ENCODE measurements at places on chromosomes 4 and X. TPM values are rescaled to one million over a fixed set of nuclear protein-coding genes. Genes with fewer than 3 reads are reported as not detected.
A peak's percentile ranks its signal among the peaks of the same experiment; 100 is the strongest.

GRCh38 chrX:94751611-94752010 is 1077.6 kb downstream of the FAM133A start:
- H3K27me3 ChIP-seq: no peaks in the 10 kb centered on the region
- no peak overlapping the region for H3K4me3 ChIP-seq
- H3K4me1 ChIP-seq: no peaks in the 10 kb centered on the region
- no peak overlapping the region for H3K27ac ChIP-seq
- no peak for DNase-seq

DNA sequence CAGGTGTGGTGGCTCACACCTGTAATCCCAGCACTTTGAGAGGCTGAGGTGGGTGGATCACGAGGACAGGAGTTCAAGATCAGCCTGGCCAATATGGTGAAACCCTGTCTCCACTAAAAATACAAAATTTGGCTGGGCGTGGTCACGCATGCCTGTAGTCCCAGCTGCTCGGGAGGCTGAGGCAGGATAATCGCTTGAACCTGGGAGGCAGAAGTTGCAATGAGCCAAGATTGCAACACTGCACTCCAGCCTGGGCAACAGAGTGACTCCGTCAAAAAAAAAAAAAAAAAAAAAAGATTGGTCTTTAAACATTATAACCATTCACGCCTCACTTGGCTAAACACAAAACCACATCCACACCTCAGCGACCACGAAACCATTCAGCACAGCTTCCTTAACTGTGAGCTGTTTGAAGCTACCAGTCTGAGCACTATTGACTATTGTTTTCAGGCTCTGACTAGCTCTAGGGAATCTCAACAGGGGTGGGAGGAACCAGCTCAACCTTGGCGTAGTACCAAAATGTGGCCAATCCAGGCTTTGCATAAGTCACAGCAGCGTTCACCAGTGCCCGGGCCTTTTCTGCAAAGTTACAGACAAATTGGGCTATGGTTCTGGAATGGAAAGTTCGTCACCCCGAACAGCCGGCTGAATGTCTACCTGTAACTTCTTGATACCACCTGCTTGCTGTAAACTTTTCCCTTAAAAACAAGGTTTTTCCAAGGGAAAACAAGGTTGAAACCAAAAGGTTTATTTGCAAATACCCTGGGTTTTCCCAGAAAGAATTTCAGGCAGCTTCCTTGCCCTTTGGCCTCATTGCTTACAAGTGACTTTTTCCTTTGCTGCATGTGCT is 73.6 kb upstream of the DHX15 start:
- H3K4me1 ChIP-seq: no peaks in the 10 kb centered on the region
- no peaks in the 10 kb centered on the region for H3K36me3 ChIP-seq
- no peaks in the 10 kb centered on the region for H3K27me3 ChIP-seq
- DNase-seq: peak; percentile 49
- no peak overlapping the region for H3K4me3 ChIP-seq

DNA sequence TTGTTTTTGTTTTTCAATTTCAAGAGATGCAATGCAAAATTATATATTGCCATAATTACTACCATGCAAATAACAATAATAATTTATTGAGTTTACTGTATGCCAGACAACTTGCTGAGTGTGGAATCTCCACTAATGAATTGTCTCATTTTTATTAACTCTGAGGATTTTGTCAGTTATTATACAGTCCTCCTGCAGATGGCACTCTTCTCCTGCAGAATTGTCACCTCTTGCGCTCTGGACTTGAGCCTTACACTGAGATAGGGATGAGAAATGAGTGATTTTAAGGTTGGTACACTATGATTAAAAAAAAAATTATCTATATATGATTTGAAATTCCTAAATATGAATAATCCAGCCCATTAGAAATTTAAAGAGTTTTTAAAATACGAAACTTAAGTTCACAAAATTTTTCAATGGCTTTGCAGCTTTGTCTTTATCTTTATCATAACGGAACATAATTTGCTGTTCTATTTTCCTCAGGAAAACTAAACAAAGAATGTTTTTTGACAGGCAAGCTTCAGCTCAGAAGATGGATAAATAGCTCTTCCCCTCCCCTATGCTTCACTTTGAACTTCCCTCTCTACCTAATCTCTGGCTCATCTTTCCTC is 12.7 kb upstream of the PAQR3 start:
- no peak for DNase-seq
- H3K27ac ChIP-seq: no peak overlapping the region
- no peak overlapping the region for H3K4me3 ChIP-seq
- peaks cover 16% of the 10 kb centered on the region for H3K27me3 ChIP-seq
- H3K4me1 ChIP-seq: no peaks in the 10 kb centered on the region
- no peaks in the 10 kb centered on the region for H3K36me3 ChIP-seq

DNA sequence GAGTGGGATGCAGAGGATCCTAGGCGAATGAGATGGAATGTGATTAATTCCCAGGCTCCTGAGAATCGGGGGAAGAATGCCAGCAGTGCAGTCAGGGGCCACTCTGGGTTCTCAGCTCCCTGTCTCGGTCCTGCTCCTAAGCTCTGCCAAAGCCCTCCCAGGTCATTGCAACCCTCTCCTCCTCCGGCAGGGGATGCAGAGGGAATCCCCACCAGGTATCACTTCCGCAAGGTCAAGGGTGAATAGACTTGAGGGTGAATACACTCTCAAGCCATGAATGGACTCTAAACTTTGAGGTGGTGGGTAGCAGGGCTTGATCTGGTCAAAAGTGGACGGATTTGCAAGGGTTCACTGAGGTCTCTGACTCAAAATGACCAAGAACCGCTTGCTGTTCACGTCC is 139.3 kb upstream of the MXRA5 start:
- H3K36me3 ChIP-seq: no peaks in the 10 kb centered on the region
- DNase-seq: no peak
- no peaks in the 10 kb centered on the region for H3K4me1 ChIP-seq
- H3K27ac ChIP-seq: no peak overlapping the region
- no peaks in the 10 kb centered on the region for H3K27me3 ChIP-seq

DNA sequence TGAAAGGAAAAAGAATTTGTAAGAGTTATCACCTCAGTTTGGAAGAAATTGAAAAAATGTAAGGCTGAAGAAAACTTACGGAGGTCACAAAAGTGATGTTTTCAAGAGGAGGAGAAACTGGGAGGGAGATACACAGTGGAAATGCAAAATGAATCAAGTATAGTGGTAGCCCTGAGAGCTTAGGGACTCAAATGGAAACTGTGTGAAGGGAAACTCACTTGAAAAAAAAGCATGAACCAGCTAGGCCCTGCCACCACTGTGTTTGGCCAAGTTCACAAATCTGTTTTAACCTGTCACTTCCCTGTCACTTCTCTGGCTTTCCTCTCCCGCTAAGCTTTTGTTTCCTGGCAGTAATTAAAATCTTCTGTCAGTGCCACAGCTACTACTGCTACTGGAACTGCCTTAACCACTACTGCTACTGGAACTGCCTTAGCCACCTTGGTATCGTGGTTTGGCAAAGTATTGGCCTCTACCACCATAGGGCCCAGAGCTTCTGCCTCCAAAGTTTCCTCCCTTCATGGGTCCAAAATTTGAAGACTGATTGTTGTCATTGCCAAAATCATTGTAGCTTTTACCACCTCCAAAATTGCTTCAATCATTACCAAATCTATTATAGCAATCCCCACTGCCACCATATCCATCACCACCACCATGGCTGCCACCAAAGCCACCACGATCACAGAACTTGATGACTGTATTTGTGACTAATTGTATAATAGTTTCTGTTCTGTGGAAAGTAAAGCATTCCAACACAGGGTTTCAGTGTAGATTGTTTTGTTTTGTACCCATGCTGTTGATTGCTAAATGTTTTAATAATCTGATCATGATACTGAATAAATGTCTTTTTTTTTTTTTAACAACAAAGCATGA is 41.5 kb downstream of the SMARCA5 start:
- peaks cover 18% of the 10 kb centered on the region for H3K36me3 ChIP-seq
- DNase-seq: no peak
- no peak overlapping the region for H3K27ac ChIP-seq
- H3K4me1 ChIP-seq: peaks cover 7% of the 10 kb centered on the region

GRCh38 chrX:153667956-153668396 is 5.6 kb downstream of the PNCK start:
- H3K4me1 ChIP-seq: no peaks in the 10 kb centered on the region
- no peak overlapping the region for H3K4me3 ChIP-seq
- no peak overlapping the region for H3K27ac ChIP-seq
- H3K27me3 ChIP-seq: peaks cover 21% of the 10 kb centered on the region
- DNase-seq: peak; percentile 95

The FDCSP gene
- not detected for total RNA-seq

The SRPX2 gene
- 36.9 TPM for total RNA-seq

The TSPAN7 gene
- total RNA-seq: 0.29 TPM

Measured in osteoblast (primary cell).